ENCODE measurements at places on chromosomes 1 and 21. TPM values are rescaled to one million over a fixed set of nuclear protein-coding genes. Genes with fewer than 3 reads are reported as not detected.

GRCh38 chr1:27416387-27417111 is 24.1 kb downstream of the GPR3 start:
- peak; percentile 90 for DNase-seq

DNA sequence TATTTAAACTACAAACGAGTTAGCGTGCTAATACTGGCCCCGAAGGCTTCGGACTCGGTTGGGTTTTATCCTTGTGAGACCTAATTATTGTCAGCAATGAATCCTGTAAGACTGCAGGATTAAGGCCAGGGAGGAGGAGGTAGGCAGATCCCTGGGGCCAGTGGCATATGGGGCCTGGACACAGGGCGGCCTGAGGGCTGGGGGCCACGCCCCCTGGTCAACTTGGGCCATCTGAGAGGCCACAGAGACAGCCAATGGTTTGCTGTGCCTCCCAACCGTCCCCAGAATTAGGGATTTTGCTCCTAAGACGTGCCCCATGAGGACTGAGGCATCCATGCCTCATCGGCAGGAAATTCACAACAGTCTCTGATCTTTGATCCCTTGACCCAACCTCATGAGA is 31.1 kb upstream of the DISP3 start:
- DNase-seq = no peak

DNA sequence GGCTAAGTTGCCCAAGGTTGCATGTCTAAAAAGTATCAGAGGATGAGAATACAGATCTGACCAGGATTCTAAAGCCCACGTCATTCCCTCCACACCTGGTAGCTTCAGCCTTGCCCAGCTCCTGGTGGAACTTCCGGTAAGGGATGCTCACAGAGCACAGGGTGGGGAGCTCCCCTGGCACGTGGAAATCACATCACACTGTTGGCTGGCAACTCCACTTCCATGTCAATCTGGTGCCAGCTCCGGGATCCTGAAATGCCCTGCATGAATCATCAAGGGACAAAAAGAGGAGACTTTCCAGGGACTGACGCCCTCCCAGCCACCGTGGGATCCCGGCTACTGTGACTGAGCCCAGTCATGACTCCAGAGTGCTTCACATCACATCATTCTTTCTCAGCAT is 12.4 kb upstream of the BCAR3 start:
- DNase-seq = peak; percentile 54

DNA sequence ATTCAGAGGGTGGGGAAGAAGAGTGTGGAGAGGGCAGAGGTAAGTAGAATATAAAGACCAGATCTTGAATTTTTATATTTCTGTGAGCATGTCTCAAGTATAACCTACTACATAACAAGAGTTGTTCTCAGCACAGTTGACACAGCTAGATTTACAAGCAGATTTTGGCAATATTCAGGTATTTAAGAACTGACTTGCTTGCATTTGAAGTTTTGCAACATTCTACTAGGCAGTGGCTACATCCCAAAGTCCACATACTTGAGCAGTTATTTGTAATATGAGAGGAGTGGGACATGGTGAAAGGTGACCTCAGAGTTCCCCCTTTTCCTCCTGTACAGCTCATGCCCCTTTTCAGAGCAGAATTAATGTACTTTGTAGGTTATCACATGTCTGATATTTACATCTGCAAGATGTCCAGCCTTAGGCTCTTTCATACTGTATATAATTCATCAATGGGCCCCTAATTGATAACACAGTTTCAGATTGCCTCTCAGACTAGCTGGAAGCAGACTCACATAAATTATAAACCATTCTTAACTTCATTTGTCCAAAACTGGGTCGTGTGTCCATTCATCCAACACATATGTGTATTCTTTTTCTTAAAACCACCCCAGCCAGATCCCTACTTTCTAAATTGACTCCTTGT is 136.7 kb upstream of the RAVER2 start:
- no peak for DNase-seq

GRCh38 chr1:244971552-244972216 is 107.3 kb upstream of the HNRNPU start:
- DNase-seq = peak; percentile 59

GRCh38 chr21:38938343-38938742 is 132.6 kb downstream of the ETS2 start:
- peak; percentile 34 for DNase-seq

- no peak for DNase-seq
These were observed 7.6 kb upstream of the RXRG start for GRCh38 chr1:165452336-165453130.

DNA sequence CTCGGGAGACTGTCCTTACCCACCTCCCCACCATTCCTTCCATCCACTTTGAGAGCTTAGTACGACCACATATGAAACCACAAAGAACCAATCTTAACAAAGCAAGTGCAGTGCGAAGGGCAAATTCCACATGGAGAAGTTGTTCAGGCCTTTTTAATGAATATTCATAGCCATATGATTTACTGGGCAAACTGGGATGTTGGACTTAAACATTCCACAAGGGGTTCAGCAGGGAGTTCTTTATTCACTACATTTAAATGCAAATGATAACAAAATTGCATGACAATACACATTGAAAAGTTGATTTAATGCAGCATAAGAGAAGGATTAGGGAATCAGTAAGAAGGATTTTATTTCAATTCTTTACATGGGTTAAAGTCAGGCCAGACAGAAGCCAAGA is 14.7 kb downstream of the NMNAT2 start:
- DNase-seq = no peak

DNA sequence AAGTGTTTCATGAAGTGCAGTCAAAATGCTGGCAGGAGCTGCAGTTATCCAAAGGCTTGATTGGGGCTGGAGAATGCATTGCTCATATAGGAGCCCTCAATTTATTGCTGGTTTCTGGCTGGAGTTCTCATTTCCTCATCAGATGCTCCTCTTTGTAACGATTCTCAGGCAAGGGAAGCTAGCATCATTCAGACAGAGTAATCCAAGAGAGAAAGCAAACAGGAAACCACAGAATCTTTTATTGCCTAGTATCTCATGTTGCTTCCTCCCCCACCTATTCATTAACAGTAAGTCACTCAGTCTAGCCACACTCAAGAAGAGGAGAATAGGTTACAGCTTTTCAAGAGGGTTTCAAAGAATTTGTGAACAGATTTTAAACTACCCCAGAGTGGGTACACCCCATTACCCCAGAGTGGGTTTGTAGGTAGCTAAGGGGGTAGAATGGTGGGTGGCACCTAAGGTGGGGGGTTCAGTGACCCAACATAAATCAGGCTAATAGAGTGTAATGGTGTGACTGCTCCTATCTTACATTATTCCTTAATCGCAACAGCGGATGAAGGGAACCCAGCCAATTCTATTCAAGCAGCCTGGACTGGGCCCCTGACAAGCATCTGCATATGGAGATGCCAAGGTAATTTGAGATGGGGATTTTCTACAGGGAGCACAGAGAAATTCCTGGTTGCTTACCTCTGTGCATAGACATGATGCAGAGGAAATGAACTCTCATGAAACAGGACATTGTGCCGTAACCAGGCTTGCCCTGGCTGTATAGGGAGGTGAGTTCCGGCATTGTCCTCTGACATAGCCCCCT is 67.1 kb downstream of the KCNJ15 start:
- DNase-seq = peak; percentile 39

GRCh38 chr1:168683871-168684270 is 45.1 kb downstream of the DPT start:
- DNase-seq = no peak

DNA sequence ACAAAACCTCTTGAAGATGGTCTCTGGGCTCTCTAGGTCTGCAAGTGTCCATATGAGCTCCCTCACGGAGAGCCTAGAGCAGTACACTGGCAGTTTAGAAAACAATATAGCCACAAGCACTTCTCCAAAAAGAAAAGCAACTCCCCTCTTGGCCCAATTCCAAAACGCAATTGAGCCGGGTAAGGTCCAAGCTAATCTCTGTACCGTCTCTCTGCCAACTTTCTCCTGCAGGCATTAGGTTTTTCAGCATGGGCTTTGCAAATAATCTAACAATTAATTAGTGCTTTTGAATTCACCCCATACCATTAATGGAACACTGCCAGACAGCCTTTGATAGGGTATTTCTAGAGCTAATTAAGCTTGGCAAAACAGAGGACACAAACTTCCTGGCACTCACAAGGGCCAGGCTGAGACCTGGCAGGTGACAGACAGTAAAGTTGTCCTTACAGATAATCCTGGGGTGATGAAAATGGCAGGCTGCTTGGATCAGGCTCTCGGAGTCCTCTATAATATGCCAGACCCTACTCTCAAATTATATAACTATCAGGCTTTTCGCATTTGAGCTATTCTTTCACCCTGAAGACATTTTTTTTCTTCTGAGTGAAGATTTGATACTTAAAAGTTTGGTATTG is 39.8 kb downstream of the TGFBR3 start:
- peak; percentile 67 for DNase-seq

GRCh38 chr21:17554679-17555465 is 42.0 kb downstream of the CXADR start:
- DNase-seq = peak; percentile 67

DNA sequence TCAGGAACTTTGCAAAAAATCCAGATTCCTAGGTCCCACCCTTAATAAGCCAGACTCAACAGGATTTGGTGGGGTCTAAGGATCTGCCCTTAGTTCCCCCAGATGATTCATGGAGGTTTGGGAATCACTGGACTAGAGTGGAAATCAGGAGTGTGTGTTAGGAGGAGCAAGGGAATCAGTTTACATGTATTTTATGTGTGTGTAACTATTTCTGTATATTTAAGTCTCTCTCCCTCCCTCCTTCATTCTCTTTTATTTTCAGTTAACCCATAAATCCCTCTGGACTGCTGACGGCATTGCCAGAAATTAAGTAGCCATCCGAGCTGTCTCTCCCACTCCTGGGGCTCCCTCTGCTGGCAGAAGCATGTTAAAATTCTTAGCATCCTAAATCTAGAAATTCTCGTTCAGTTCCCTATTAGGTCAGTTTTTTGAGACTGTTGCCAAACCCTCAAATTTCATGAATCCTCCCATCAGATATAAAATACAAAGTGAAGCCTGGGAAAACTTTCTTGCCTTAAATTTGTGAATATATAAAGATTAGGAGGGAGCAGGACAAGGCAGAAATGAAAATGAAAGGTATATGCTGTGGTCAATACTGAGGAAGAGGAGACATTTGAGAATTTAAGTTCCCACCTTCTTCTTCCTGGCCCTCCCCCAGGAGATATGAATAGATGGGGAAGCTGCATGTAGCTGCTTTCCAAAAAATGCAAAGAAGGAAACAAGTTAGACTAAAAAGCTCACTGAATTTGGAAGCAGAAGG is 11.7 kb upstream of the HSD11B1 start:
- peak; percentile 85 for DNase-seq

- DNase-seq = no peak
These were observed 38.0 kb upstream of the RGS5 start for GRCh38 chr1:163240705-163241104.

DNA sequence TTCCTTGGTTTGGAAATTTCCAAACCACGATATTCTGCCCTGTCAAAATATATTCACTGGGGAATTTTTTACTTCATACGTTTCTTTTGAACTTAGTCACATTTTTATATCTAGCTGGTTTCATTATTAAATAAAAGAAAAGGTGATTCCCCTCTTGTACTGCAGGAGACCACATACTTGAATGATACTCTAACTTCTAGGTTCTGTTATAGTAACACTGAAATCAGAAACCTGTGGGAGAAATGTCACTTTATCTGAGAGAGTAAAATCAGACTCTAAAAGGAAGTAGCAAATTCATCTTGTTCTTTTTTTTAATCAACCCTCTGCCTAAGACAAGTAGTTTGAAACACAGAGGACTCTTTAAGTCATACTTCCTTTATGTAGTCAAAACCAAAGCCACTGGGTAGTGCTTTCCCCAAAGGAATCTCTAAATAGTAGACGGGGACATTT is 34.4 kb downstream of the MRPL39 start:
- DNase-seq = peak; percentile 6

GRCh38 chr21:42437786-42438185 is 34.1 kb downstream of the UBASH3A start:
- peak; percentile 41 for DNase-seq

GRCh38 chr1:202644219-202645096 is 65.8 kb downstream of the SYT2 start:
- no peak for DNase-seq

- no peak for DNase-seq
These were observed 53.2 kb downstream of the LACTBL1 start for GRCh38 chr1:22919341-22920025.

GRCh38 chr1:32125313-32125712 is 17.5 kb downstream of the KPNA6 start:
- DNase-seq = no peak

DNA sequence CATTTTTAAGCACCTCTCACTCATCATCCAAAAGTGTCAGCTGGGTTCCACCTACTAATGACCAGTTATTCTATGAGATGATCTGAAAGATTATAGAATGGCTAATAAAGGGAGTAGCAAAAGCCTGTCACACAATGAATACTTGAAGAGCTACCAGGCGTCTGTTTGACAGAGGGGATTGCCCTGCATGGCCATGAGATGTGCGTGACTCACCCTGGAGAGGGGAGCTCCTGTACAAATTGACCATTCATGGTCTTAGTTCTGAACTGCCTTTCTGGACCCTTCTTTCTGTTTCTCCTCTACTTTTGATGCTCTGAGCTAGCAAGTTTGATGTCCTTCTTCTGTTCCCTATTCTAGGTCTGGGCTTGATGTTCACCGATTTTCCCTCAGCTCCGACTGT is 85.2 kb upstream of the ABCD3 start:
- DNase-seq = peak; percentile 69

DNA sequence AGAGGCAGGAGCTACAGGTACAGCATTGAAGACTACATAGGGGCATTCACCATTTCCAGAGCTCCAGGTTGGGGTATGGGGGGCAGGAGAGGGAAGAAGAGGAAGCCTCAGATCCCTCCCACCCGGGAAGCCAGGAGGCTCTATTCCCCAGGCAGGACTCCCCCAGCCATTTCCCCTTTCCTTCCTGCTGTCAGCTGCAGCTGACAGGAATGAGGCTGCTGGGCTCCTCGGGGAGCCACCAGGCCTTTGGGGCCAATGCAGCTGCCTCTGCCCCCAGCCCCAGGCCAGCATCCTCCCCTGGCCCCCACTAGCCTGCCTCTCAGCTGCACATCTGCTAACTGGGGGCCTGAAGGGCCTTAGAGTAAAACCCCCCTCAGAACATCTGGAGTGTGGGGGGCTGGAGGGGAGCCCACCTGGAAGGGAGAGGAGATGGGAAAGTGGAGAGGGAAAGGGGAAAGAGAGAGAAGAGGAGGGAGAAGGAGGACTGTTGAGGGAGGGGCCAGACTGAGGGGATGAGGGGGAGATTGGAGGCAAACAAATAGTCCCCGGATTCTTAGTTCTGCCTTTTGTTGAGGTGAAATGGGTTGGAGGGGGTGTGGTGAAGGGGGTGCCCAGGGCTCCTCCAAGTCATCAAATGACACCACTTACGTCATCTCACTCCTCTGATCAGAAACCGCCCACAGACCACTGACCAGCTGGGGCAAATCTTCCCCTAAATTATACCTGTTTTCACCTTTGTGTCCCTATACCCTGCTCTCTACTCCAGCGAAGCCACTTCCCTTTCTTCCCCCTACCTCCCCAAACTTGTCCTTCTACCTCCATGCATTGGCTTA is 58.0 kb downstream of the LGR6 start:
- no peak for DNase-seq

VASH2 gene
- 0.19 TPM for total RNA-seq

TNFRSF18 gene
- total RNA-seq = not detected

DDAH1 gene
- 46.6 TPM for total RNA-seq

LCE1B gene
- total RNA-seq = not detected

SPATA1 gene
- total RNA-seq = 0.65 TPM

OR2L5 gene
- total RNA-seq = not detected
